Hematopoietic multipotent progenitor cell treated with erythropoietin and hydrocortisone succinate and interleukin-3 and kit ligand, for 15 days (in vitro differentiated cells): ENCODE measurements at places on chromosomes 11 and 22.

- no peak for DNase-seq
Measured at GRCh38 chr11:35794850-35795249, 132.3 kb downstream of the TRIM44 start.

GRCh38 chr11:8631395-8632118, 37.5 kb upstream of the STK33 start:
- DNase-seq, result no peak

GRCh38 chr22:38793721-38794466, at the start of gene DNAL4:
TSS of gene DNAL4 (minus strand) at chr22:38794143. CDS start at chr22:38782731, 11,412 bp downstream.
- peak; percentile 98 for DNase-seq

- no peak for DNase-seq
Measured at GRCh38 chr11:67410369-67410831, 5.1 kb upstream of the CARNS1 start.

DNA sequence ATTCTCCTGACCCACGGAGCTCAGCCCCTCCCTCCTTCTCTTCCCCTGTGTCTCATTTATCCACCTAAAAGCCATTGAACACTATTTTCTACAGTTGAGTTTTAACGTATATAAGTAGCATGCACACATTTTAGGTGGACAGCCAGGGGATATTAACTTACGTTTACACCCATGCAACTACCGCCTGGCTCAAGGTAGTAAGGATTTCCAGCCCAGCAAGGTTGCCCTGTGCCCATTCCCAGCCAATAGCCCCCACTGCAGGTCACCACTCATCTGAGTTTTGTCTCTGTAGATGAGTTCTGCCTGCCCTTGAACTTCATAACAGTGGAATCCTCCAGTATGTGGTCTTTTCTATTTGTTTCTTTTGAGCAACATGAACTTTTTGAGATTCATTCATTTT, 65.4 kb downstream of the SMIM38 start:
- DNase-seq, result no peak

- no peak for DNase-seq
Measured at GRCh38 chr22:39296981-39297489, 22.4 kb downstream of the RPL3 start.

GRCh38 chr11:44766972-44767278, 40.2 kb downstream of the TSPAN18 start:
- no peak for DNase-seq

DNA sequence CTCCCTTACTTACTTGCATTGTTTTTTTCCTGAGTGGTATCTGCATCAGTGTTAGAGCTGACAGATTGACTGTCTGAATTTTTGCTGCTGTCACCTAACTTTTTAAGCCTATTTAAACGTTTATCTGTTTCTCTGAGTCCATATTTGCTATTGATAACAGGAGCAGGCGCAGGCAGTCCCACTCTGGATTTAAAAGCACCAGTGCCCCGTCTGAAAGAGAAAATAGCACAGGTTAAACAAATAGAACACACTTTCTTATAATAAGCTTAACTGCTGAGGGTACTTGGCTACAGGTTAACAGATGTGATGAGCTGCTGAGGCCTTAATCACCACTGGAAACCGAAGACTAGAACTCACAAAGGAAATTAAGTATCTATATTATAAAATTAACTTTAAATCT, 45.8 kb upstream of the CHKA start:
- DNase-seq, result no peak

DNA sequence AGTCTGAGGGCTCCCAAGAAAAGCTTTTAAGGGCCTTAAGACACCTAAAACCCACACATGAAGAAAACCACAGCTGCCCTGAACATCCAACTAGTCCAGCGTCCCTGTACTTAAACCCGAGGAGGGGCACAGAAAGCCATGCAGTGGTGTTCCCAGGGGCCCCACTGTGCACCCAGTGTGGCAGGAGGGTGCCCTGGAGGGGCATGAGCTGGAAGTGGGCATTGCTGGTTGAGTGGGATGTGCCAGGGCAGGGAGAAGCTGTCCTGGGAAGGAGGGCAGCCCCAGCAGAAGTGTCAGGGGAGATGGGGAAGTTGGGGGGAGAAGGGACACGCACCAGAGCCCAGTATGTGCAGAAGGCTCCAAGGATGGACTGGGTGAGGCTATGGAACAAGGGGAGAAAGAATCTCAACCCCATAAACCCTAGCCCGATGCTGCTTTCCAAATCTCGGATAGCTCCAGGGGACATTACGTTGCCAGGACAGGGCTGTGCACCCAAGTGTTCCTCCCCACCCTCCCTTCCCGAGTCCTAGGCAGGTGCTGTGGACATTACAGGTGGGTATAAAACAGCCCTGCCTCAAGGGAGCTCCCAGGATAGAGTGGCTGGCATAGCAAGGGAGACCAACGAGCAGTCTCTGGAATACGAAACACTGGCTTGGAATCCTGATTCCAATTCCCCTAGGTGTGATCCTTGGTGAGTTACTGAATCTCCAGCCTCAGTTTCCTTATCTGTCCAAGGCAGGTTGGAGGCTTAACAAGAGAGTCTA, 44.2 kb downstream of the SHANK2 start:
- no peak for DNase-seq

GRCh38 chr22:42203609-42204008, 66.8 kb downstream of the TCF20 start:
- no peak for DNase-seq

DNA sequence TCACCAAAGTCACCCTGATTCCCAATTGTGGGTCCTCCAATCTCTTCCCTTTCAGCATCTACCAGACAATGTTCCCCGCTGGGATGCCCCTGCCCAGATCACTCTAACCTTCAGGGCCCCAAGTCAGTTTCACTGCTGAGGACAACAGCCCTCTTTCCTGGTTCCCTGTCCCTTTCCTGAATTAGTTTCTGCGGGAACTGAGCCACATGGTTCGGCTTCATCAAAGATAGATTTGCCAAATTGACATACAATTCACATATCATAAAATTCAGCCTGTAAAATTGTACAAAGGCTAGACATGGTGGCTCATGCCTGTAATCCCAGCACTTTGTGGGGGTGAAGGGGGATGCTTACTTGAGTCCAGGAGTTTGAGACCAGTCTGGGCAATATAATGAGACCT, 10.1 kb downstream of the PRDX5 start:
- no peak for DNase-seq

DNA sequence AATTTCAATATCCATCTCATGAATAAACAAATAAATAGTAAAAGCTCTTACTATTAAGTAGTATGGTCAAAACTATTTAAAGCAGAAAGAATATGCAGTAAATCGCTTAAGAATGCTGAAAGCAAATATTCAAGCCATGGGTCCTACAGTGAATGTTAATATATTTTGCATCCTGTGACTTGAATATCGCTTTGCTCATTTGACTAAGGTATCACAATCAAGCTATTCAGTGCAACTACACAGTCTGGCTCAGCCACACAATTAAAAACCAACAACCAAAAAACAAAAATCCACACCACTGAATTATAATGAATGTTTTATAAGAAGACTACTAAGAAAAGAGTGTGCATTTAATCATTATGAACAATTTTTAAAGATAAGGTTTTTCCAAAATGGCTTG, 45.3 kb downstream of the RAB6A start:
- no peak for DNase-seq

- no peak for DNase-seq
Measured at GRCh38 chr11:95432714-95433503, 201.9 kb upstream of the SESN3 start.

DNA sequence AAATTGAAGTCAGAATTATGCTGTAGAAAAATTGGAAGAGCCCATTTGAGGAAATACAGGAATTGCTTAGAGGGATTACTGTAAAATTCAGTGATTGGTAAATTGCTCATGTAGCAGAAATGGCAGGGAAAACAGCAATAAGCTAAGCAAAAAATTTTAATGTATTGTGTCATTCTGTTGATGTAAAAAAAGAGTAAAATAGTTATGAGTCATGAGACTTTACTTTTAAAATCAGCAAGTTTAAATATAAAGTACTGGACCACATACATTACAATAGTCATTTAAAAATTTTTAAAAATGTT, 10.4 kb downstream of the PDHX start:
- no peak for DNase-seq

GRCh38 chr22:20561882-20562281, 54.5 kb downstream of the MED15 start:
- DNase-seq, result no peak

DNA sequence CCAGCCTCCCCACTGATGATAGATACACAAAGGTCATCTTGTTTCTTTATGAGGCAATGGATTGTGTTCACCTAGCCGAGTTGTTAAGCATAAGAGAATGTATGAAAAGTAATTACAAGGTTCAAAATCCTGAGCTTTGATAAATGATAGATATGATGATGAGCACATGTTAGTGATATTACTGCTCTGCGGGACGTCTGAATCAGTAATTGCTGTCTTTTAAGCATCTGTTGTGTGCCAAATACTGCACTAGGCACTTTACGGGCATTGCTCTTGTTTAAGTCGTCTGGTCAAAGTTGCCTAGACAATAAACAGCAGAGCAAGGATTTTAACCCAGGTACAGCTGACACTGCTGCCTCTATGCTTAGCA, 559 bp upstream of the RNF141 start:
- no peak for DNase-seq

GRCh38 chr11:46264976-46265375, 12.5 kb upstream of the CREB3L1 start:
- no peak for DNase-seq

GRCh38 chr11:5922749-5923426, 19.2 kb upstream of the OR56A3 start:
- DNase-seq, result no peak

DNA sequence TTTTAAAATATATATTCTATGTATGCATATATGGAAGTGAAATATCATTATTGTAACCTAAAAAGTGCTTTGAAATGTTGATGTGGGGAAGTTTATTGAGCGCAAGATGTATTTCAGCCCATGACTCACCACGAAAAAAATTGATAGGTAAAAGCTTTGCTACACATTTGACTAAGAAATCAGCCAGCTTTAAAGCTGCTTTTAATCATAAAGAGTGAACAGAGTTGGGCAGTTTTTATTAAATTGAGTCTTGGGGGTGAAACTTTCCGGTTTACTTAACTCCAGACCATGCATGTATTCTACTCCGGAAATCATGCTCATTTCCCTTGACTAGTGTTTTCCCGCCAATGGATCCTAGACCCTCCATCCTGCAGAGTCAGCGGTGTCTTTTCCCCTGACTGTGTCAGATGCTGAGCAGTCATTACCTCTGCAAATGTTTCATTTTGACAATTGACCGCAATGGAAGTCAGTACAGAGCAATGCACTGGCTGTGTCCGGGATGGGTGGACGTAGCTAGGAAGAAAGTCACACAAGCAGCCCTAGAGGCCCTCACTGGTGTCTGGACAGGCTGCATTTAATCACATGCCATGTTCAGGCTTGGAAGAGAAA, 47.2 kb upstream of the MPEG1 start:
- no peak for DNase-seq

DNA sequence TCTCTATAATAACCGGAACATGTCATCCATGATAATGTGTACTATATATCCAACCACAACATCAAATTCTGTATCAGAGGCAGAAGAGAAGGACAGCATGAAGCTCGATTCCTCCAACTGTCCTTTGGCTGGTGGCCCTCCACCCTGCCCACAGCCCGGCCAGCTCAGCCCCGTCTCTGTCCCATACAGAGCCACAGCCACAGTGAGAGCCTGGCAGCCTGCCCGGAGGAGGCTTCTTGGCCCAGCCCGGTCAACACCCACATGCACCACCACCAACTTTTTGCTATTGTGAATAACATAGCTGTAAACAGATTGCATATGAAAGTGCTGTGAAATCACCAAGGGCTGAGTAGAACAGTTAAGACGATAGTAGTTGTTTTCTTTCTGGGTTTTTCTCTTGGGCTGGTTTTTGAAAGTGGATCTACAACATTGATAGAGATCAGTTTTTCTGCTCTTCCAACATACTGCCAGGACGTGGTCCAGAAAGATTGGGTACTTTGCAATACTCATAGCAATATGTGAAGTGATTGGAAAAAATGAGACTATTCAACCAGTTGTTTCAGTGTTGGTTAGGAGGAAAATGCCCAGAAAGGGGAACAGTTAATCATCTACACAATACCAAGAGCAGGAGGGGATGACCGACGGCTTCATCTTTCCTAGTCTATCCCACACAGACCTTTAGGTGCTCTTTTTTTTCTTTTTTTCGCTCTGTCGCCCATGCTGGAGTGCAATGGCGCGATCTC, 6.9 kb upstream of the TUBA8 start:
- no peak for DNase-seq

DNA sequence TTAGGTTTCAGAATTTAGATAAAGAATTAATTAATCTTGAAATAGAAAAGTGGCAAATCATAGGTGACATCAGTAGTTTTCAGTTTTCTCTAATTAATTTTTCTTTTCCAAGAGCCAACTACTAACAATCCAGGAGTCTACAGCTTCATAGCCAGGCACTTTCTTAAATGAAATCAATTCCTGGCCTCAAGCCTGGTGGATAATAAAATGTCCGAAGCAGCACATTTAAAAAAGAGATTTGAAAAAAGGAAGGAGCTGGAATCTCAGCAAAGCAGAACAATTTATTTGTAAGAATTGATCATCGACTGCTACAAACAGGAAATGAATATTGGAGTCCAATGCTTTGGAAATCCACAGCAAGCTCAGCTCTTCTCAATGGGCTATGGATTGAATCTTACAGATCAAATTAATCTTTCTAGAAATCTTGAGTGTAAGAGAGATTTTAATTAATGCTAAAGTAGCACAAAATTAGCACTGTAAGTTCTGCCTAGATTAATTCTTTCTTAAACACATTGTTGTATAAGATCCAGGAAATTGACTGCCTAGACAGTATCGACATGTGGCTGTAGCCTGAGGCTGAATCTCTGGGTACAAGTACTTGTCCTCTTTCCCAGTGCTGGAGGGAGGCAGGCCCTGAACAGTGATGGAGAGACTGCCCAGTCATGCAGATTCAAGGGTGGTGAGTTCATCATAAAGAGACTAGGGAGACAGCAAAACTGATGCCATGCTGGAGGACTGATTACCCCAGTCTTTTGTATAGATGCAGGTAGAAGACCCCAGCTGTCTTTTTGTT, 167.8 kb upstream of the POU2AF2 start:
- DNase-seq, result no peak

- no peak for DNase-seq
Measured at GRCh38 chr11:1082346-1082727, 7.7 kb downstream of the MUC2 start.

DNA sequence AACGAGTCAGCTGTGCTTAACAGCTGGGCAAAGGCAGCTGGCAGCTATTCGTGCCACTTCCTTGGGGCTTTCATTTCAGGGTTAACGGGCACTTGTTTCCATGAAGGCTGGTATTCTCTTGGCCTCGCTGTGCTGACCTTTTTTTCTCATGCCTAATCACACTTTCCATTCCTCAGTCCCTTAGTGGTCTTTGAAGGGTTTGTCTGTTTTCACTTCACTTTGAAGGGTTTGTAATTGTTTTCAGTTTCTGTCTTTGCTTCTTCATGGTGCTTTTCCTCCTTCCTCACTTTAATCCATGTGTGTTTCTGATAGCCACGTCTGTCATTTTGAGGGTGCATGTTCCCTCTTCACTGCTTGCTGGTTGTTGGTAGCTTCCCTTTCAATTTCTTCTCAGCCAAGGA, 24.6 kb downstream of the PPIL2 start:
- DNase-seq, result no peak

GRCh38 chr11:117855912-117856651, 20.4 kb downstream of the FXYD6 start:
- DNase-seq, result no peak
